HEK293T (cell line): ENCODE measurements at places on chromosomes 1 and 21.

DNA sequence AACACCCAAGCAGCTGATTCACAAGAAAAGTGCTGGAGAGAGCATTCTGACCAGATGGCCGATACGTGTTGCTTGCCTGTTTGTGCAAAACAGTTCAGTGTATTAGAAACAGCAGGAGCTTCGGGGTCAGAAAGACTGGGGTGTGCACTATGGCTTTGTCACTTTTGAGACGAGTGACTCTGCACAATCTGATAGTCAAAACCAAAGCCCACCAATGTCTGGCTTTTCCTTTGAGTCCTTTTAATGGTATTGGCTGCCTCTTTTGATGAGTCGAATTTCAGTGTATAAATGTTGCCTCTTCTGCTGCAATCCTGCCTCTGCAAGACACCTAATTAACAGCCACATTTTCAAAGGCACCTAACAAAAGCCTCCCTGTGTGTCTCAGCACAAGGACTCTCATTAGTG, 444.6 kb downstream of the AJAP1 start:
- no peak for DNase-seq

- no peak for DNase-seq
Measured at GRCh38 chr1:1210726-1211540, 3.0 kb downstream of the TNFRSF4 start.

- DNase-seq, result no peak
Measured at GRCh38 chr1:180192172-180192571, 37.5 kb downstream of the QSOX1 start.

GRCh38 chr1:206067486-206068227, 14.7 kb downstream of the RHEX start:
- DNase-seq, result no peak

DNA sequence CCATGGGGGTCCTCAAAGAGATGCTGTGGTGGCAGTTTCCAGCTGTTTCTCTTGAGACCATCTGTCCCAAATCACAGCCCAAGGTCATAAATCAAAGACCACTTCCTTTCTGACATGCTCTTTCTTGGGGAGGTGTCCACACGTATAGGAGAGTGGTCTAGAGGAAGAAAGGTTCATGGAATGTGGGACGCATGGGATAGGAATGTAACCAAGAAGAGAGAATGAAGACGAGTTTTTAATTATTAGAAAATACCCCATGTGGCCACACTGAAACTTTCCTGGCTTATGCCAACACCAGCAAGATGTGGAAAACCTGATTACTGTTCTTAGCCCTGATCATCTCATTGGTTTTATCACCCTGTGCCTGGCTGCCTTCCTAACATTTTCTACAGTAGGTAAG, 124.2 kb upstream of the IFFO2 start:
- no peak for DNase-seq

DNA sequence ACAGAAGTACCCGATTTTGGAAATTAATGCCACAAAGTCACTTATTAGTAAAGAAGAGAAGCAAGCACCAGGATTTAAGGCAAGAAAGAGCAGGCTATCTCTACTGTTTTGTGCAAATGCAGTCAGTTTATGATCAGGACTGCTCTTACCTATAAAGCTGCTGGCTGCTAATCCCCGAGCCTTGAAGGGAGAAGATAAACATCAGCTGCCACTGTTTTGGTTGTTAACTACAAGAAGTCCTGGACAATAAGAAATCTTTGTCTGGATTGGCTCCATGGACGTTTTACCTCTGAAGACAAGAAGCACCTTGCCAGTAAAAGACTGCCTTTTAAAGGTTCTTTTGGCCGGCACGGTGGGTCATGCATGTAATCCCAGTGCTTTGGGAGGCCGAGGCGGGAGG, 21.4 kb downstream of the FRRS1 start:
- no peak for DNase-seq
